ENCODE measurements at places on chromosomes 5 and 9.
A peak's percentile ranks its signal among the peaks of the same experiment; 100 is the strongest.

GRCh38 chr9:112601636-112602035, 115.0 kb downstream of the KIAA1958 start:
- DNase-seq, result peak; percentile 24

- no peak for DNase-seq
Measured at GRCh38 chr9:104009826-104010225, 84.3 kb upstream of the SMC2 start.

- no peak for DNase-seq
Measured at GRCh38 chr5:78109891-78110324, 184.6 kb downstream of the AP3B1 start.

- DNase-seq, result no peak
Measured at GRCh38 chr5:61854531-61854930, 451.5 kb upstream of the KIF2A start.

DNA sequence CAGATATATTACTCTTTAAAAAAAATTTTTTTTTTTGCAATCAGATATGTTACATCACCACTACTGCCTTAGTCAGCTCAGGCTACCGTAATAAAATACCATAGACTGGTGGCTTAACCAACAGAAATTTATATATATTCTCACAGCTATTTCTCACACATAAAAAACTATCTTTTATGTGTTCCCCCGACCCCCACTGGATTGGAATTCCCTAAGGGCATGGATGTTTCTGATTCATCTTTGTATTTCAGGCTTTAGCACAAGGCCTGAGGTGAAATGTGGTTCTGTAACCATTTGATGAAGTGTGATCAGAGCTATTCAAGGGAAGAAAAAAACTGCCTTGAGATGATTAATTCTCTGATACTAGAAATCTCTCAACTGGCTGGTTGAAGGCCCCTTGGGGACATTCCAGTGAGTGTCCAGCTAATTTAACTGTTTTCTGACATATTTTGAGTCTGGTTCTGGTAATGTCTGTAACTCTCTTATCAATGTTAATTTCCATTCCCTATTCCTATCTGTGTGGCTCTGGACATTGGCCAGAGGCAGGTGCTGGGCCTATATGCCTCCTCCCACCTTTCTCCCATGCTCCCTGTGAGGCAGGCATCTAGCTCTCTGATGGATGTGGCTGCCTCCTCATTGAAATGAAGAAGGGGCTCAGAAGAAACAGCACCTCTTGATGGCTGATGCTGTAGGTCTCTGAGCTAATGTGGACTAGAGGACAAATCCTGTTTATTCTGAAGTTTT, 2.5 kb downstream of the CD14 start:
- no peak for DNase-seq

- peak; percentile 71 for DNase-seq
Measured at GRCh38 chr5:150645070-150645700, 4.7 kb downstream of the SYNPO start.

DNA sequence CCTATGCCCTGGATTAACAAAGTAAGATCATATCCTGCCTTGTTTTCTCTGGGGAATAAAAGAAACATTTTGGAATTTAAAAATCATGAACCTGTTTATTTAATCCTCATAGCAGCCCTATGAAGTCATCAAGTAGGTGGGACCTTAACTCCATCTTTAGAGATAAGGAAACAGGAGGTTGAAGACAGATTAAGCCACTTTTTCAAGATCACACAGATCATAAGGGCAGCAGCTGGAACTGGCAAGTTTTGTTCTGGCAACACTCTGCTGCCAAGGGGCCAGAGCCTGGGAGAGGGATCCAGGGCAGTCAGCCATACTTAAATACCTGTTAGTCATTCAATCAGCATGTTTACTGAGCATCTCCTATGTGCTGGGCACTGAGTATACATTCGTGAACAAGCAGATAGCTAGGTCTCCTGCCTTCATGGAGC, 63.7 kb downstream of the SLC1A1 start:
- no peak for DNase-seq

DNA sequence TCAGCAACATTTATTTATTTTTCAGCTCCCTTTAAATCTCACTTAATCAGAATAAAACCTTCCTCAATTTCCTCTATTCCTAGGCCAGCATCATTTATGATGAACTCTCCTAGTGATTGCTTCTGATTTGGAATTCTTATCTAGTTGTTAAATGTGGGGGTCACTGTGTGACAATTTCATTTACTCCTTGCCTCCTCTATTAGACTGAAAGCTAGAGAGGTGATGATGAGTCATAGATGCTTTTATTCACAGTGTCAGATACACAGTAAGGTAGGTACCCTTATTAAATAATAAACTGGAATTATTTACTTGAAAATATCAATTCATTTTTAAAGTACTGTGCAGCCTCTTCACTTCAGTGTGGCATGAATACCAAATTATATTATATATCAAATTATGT, 960.6 kb downstream of the MAT2B start:
- DNase-seq, result no peak

DNA sequence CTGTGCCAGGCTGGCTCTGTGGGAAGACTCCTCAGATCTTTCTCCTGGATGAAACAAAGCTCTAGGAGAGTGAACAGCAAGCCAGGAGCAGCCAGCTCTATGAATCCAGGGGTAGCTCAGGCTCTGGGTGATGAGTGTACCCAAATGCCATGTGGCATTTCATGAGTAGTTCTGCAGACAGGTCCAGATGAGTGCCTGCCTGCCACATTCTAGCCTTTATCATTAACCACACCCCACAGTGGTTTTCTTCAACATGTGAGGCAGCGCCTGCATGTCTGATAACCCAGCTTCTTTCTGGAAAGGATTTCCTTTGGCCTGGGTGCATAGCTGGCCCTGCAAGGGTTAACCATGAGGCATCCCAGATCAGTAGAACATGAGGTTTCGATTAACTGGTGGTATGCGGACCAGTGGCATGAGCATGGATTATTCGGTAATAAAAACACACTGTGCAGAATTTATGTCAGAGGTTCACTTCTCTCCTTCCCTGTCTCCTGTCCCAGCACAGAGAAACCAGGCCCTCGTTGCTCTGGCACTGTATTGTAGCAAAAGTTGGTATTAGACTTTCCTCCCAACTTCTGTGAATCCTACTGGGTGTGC, 381.9 kb upstream of the ZNF462 start:
- no peak for DNase-seq

GRCh38 chr5:111968459-111968858, 211.5 kb upstream of the NREP start:
- no peak for DNase-seq

GRCh38 chr9:27125030-27125429, 16.0 kb downstream of the TEK start:
- DNase-seq, result peak; percentile 74

DNA sequence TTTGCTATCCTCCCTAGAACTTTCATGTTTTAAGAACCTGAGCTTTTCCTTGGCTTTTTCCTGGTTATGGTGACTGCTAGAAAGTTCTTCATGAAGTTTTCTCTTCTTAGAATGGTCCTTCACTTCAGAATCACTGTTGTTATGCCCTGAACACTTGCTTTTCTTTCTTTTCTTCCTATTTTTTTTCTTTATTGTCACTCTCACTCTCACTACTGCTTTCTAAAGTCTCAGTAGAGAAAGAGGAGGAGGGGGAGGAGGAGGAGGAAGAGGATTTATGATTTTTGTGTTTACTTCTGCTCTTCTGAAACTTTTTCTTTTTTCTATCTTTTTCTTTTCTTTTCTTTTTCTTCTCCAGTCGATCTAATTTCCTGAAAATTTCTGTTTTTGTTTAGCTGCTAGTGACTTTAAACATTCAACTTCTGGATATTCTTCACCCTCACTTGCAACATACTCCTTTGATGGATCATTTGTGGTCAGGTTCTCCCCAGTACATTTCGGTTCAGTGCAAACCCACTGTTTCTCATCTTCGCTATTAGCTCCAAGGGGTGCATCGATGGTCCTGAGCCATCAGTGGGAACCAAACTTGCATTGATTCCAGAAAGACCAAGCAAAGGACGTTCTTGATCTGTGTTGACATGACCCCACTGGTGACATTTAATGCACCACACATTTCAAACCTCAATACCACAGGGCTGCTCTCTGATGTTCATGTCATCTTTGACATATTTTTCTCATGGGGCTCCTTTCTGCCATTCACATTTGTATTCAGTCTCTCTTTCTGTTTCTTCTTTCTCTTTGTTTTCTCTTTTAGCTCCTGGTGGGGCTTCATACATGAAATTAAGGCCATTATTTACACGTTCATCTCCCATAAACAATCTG, 81.6 kb upstream of the HAND1 start:
- DNase-seq, result no peak
